Naive thymus-derived CD8-positive, alpha-beta T cell (primary cell): ENCODE measurements at places on chromosomes 4 and X.

DNA sequence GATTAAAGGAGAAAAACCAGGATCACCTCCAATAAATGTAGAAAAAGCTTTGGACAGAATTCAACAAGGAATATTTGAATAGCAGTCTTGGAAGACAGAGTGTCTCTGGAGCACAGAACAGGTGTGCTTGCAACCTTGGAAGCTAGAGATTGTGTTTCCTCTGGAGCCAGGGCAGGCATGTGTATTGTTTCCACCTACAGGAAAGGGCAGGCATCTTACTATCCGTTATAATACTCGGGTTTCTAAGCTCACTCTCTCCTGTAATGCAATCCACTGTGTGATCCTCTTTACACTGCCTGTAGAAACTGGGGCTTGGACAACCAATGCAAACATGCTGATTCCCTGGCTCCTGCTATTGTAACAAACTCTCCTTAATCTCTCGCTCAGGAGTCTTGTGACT is 14.4 kb downstream of the CCDC110 start:
- DNase-seq: no peak

GRCh38 chr4:70533791-70534190 is 15.4 kb downstream of the AMTN start:
- DNase-seq: no peak

- DNase-seq: no peak
Observed at GRCh38 chr4:157114671-157115070, 38.7 kb downstream of the GLRB start.

- DNase-seq: no peak
Observed at GRCh38 chr4:36243355-36244256, 708 bp downstream of the ARAP2 start.

DNA sequence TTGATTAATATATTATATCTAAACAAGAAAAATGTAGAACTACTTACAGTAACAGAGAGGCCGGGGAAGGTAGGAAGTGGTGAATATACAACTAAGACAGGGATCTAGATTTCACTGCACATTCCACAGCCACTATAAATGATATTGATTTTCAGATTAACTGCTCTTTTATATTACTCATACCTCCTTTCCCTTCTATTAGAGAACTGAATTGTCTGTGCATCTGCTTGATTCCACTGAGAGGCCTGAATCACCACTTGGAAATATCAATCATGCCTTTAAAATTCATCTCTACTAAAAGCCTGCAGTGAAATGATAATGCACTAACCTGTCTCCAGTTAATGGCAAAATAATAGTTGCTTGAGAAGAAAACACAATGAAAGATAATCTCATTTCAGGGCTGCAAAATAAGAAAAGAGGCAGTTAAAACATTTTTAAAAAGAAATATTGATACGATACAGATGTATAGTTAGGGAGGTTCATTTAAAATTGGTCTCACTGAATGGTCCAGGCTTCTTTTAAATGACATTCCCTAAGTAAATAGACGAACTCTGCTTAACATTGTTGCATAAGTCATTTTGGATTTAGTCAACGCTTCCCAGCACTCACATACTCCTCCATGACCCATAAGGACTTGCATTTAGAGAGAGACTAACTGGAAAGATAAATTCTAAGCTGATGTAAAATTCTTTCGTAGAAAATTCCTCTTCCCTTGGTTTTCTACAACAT is 3.8 kb downstream of the ANTXR2 start:
- no peak for DNase-seq

DNA sequence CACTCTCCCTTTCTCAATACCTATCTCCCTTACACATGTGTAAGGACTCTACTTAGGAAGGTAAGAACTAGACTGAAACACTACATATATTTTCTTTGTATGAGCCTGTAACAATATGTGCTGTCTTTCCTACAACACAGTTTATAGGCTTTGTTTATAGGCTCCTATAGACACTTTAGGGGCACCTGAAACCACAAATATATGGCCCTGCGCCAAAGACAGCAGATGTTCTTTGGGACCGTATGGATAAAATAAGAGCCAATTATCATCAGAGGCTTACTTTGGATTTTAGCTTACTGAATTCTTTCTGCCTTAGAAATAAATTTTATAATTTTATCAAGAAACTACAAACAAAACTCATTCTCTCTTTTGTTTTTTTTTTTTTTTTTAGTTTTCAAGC is 16.6 kb upstream of the CXCL3 start:
- DNase-seq: no peak

GRCh38 chr4:41887821-41888686 is 47.2 kb upstream of the TMEM33 start:
- DNase-seq: peak; percentile 31

DNA sequence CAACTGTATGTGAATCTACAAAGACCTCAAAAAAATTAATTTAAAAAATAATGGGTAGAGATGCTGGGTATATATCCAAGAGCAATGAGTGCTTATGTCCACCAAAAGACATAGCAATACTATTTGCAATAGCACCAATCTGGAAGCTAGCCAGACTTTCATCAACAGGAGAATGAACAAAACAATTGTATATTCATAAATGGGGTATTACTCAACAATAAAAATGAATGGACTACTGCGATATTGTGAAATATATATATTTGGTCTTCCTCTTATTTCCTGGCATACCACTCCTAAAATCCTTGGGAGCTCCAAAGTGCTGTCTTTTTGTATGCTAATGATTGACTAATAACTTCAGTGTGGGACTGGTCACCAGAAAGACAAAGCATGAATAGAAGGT is 77.5 kb downstream of the MSN start:
- DNase-seq: no peak

DNA sequence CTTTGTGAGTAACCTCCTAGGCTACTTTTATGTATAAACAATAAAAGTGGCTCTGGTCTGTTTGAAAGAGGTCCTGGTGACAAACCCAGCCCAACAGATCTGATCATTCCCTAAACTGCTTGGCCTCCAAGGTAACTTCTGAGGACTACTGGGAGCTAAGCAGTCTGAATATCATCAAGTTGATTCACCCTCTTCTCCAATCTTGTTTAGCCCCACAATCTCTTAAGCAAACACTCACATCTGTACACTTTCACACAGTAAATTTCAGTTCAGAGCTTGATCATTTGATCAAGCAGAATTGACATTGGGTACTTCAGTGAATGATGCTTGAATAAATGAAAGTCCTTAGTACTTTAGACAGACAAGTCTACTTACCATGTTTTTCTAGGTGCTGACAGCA is 74.7 kb downstream of the HCCS start:
- no peak for DNase-seq

DNA sequence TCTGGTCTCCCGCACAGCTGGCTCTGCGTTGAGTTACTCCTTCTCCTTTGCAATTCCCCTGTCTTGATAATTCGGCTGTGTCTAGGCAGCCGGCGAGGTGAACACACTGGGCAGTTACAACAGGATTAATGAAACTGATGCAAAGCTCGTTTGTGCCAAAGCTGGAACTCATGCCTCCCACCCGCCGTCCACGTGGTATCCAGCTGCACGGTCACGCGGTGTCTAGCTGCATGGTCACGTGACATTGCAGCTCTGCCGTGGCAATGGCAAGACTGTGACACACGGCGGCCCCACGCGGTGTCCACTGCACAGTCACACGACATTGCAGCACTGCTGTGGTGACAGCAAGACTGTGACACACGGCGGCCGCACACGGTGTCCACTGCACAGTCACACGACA is 31.2 kb upstream of the LRPAP1 start:
- DNase-seq: no peak

DNA sequence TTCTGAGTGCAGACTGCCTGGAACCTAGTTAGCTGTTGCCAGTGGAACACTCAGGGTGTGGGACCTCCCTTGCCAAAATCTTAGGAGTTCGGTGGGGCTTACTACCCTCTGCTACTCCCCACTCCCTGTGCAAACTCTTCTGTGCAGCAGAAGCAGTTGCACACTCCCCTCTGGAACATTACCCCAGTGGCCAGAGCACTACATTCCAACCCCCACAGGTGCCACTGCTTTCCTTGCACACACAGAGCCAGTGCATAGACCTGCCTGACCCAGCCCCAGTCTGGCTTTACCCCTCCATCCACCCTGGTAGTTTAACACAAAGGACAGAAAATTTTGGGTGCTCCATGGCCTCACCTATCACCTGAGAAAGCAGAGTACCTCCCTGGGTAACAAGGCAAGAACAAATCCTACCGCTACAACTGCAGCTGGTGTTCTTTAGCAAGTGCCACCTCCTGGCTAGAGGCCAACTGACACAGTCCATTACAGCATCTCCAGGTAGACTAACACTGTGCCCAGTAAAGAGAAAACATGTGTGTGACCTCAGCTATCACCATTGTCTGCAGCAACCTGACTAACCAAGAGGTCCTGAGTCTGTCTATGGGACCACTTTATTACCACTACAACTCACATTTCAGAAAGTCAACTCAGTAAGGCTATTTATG is 11.5 kb upstream of the RASSF6 start:
- DNase-seq: no peak

- DNase-seq: no peak
Observed at GRCh38 chr4:26150948-26151347, 169.9 kb upstream of the RBPJ start.
